C1 segment of cervical spinal cord (tissue), 14 donors: ENCODE measurements at places on chromosomes 3 and 15.

GRCh38 chr3:71944482-71945065 is 159.6 kb upstream of the PROK2 start:
- DNase-seq = no peak

DNA sequence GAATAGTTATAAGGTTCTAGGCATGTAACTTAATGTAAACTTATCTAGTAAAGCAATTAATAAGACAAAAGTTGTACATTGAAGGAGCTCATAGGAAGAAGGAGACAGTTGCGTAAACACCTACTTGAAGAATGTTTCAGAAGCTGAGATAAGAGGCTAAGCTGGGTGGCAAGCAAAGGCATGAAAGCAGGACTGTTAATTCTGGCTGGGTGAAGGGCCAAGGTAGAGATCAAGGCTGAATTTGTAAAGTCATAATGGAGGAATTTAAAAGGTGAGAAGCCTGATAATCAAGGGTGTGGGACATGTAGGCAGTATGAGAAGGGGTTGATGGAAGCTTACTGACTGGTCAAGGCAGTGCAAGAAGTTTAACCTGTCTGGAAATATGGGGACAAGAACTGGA is 80.4 kb upstream of the TGFBR2 start:
- no peak for DNase-seq

DNA sequence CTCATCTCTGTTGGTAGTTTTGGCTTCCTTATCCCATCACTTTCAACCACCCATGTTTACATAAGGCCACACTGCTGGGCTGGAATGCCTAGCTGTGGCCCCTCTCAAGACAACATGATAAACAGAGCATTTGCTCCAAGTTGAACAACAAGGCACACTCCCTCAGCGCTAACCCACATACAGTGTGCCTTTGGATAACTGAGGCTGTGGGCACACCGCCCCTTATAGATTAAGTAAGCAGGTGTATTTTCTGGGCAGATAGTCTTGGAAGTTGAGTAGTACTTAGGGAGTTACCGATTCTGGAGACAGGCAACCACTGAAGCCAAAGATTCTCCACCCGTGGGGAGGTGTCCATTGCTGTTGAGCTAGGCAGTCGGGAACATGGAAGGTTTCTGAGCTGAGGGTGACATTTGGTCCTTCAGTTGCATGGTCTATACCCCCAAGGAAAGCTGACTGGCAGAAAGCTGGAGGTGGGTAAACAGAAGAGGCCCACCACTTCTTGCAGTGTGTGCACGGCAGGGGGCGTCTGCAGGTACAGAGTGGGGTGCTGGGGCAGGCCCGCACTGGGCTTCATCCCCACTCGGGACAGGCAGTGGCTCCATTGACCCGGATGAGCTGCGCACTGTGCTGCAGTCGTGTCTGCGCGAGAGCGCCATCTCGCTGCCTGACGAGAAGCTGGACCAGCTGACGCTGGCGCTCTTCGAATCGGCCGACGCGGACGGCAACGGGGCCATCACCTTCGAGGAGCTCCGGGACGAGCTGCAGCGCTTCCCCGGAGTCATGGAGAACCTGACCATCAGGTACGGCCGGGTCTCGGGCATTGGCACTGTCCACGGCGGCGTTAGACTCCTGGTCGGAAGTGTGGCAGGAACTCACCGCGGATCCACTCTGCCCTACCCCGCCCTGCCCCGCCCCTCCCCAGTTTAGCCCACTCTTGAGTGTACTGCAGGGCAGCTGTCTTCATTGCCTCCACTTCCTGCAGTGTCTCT is 16.8 kb downstream of the NOX5 start:
- DNase-seq = no peak

- DNase-seq = no peak
These were observed 283.3 kb upstream of the GRM7 start for GRCh38 chr3:6577584-6577983.

GRCh38 chr3:12158387-12159226 is at the start of gene TIMP4:
TIMP4 (minus strand) TSS chr3:12158912; CDS start chr3:12158840, 72 bp downstream.
- no peak for DNase-seq

GRCh38 chr3:189229196-189229828 is 57.5 kb downstream of the TPRG1 start:
- DNase-seq = no peak

DNA sequence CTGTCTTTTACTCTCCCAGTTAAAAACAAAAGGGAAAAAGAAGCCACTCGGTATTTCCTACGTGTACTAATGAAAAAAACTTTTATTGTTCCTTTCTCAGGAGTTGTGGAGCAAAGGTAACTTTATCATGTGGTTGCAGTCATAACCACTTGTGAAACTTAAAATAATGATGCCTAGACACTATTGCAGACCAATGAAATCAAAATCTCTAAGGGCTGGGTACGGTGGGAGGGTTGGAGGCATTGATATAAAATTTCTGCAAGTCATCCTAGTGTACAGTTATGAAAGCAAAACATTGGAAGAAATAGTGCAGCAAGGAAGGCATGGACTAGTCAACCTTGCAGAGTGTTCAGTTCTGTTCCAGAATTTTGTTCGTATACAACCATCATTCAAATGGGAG is 808.8 kb downstream of the TUSC7 start:
- DNase-seq = no peak

DNA sequence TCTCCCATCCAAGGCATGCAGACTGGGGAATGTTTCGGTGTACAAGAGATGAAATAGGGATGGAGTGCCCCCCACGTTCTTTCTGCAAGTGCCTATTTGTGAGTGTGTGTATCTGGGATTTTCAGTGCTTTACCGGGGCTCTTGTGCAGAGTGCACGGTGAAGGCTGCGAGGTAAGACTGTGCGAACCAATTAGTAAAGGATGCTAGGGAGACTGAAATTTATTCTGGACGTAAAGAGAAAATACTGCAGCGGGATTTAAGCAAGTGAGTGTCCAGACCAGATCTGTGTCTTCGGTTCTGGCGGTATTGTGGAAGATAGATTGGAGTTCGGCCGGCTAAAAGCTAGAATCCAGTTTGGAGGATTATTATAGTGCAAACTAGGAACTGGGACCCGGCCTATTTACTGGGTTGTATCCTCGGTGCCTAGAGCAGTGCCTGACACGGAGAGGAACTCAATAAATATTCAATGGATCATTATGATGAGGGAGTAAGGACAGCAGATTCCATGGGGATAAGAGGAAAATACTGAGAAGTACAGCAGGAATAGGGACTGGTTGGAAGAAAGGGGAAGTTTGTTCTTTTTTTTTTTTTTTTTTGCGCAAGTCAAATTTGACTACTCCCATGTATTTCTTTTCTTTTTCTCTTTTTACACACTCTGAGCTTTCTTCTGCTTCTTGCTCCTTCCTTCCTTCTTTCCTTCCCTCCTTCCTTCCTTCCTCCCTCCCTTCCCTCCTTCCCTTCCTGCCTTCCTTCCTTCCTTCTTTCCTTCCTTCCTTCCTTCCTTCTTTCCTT is 580 bp upstream of the MAGEF1 start:
- DNase-seq = no peak

DNA sequence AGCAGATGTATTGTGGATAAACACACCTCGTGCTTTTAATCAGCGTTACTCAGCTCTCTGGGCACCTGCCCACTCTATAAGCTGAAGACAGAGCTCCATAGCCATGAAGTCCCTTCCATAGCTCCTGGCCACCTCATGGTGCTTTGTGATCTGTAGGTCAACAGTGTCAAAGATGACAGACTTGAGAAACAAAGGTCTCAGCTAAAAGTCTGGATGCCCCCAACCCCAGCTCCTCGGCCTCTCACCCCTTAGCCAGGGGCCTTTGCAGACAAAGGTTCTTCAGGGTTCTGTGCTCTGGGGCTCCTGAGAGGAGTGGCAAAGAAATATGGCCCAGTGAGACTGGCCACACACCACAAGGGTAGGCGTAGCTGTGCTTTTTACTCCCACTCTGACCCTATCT is 168.6 kb downstream of the KLF13 start:
- DNase-seq = no peak

- DNase-seq = no peak
These were observed 63.0 kb upstream of the PFN2 start for GRCh38 chr3:150033721-150034120.

DNA sequence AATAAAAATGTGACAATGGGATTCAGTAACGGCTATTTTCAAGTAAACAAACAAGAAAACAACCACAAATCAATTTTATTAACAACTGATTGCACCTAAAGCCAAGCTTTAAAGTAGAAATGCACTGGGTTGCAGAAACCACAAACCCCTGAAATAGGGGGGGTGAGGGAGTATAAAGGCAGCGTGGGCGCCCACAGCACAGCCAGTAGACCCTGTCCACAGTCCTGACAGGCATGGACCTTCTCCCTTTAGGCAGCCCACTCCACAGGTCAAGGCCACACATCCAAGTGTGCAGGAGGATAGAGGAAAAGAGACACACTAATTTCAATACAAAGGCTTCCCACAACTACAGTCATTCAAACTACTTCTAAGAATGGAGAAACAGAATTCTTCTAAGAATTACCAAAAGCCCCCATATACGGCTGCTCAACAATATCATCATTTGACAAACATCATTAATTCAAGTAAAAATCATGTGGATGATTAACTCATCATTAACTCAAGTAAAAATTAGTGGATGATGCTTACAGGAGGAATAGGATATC is 48.7 kb downstream of the CHSY1 start:
- DNase-seq = no peak

GRCh38 chr3:16723978-16724377 is 118.8 kb upstream of the DAZL start:
- no peak for DNase-seq

GRCh38 chr3:14148041-14148985 is 23.5 kb downstream of the TMEM43 start:
- DNase-seq = no peak

DNA sequence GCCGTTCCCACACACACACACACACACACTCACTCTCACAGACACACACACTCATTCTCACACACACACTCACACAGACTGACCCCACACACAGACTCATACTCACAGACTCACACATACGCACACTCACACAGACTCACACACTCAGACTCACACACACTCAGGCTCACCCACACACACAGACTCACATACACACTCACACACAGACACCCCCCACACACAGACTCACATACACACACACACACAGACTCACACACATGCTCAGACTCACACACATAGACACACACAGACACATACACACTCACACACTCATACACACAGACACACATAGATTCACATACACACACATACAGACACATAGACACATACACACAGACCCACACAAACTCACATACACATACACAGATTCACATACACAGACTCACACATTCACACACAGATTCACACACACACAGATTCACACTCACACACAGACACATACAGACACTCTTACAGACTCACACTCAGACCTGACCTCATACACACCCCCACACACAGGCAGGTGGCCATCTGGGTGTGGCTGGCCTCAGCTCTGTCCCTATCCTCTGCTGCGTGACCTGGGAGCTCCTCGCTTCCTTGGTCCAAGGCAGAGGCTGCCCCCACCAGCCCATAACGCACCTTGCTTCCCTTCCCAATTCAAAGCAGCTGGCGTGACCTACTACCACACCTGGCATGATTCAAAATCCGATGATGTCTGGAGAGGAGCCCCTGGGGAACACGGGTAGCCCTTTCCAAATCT is 1.9 kb downstream of the C3orf22 start:
- DNase-seq = no peak

DNA sequence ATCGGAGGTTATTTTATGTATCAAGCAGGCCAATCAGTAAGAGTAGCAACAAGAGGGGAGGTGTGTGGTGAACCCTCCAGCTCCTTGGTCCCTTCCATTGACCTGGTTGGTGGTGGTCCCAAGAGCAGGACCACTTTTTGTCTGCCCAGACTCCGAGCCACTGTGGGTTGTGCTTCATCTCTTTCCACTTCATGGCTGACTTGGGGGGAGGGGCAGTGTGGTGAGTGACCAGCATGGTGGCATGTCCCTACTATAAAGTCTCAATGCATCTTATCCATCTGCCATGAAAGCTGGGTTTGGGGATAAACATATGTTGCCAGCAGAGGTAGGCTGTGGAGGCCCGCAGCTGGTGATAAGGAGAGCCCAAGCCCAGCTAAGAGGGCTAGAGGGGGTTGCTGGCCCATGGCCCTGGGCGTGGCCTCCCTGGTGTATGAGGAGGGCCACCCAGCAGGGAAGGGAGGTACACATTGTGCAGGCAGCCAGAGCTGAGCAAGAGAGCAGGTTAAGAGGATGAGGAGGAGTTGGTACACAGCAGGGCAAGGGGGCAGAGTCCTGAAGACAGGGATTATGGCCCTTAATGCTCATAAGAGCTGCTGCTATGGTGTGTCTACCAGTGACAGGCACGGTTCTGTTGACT is 7.0 kb downstream of the AEN start:
- DNase-seq = no peak

- no peak for DNase-seq
These were observed 162.8 kb downstream of the CD47 start for GRCh38 chr3:107928084-107928445.

GRCh38 chr3:127525373-127525772 is 65.2 kb downstream of the TPRA1 start:
- no peak for DNase-seq

GRCh38 chr3:13470894-13471574 is 9.1 kb upstream of the HDAC11 start:
- no peak for DNase-seq

- no peak for DNase-seq
These were observed 2.1 kb upstream of the ARMC8 start for GRCh38 chr3:138184994-138185393.

DNA sequence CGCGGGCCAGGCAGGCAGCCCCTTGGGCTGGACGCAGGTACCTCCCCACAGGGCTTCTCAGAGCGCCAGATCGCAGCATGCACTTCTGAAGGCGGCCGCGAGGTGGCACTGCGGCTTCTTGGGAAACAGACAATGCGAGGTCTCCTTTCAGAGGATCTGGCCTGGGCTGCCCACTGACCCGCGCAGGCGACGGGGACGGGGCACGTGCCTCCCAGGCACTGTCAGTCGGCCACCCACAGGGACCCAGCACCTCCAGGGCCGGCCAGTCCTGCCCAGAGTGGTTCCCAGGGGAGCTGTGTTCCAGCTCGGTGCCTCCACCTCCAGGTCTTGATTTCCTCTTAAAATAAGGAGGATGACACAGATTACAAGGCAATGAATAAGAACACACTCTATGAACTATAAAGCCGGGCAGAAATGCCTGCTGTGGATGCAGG is 24.4 kb upstream of the TXNRD3 start:
- DNase-seq = peak; percentile 75

DNA sequence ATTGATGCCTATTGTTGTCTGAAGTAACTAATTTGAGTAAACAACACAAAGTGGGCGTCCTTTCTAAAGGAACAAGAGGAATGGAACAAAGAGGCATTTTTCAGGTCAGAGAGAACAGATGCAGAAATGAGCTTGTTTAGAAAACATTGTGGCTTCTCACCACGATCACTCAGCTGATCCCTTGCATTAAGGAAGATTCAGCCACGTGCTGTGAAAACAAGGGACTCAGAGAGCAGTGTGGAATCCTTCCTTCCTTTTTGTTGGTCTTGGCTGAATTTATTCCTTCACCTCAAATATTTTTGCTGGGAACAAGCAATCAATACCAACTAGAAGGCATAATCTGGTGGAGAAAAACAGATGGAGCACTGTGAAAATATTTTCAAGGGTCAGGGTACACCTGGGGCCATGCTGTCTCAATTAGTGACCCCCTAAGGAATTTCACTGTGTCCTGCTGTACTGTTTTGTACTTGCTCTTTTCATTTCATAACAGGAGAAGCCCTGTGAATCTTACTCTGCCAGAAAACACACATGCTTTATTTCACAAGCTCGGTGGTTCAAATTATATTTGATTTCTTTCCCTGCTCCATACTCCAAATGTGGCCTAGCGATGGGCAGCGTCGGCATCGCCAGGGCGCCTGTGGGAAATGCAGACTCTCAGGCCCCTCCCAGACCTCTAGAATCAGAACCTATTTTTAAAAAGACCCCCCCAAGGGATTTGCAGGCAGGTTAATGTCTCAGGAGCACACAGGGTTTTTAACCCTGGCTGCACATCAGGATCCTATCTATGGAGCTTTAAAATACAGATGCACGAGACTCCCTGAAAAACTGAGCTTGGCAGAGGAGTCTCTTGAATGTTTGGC is 11.6 kb upstream of the SLC6A20 start:
- no peak for DNase-seq
